T-cell (primary cell): ENCODE measurements at places on chromosomes 7 and 10. TPM values are rescaled to one million over a fixed set of nuclear protein-coding genes. Genes with fewer than 3 reads are reported as not detected.

ARHGEF35 gene
- total RNA-seq: 1.6 TPM

GPR85 gene
- total RNA-seq: not detected

TUBAL3 gene
- total RNA-seq: not detected

BAMBI gene
- 0.32 TPM for total RNA-seq

JAKMIP3 gene
- total RNA-seq: 0.53 TPM

C7orf33 gene
- total RNA-seq: not detected

NRP1 gene
- total RNA-seq: 0.62 TPM

UCN3 gene
- total RNA-seq: not detected

RNF32 gene
- total RNA-seq: 1.4 TPM

FAM221A gene
- 5.7 TPM for total RNA-seq

MET gene
- total RNA-seq: 0.59 TPM

DYNC1I1 gene
- not detected for total RNA-seq

OR2A12 gene
- not detected for total RNA-seq

ADRB1 gene
- 0.30 TPM for total RNA-seq

- DNase-seq: no peak
Observed at GRCh38 chr7:118057404-118057803, 126.6 kb upstream of the LSM8 start.

- DNase-seq: no peak
Observed at GRCh38 chr7:32893722-32894121, 2.2 kb upstream of the KBTBD2 start.

- no peak for DNase-seq
Observed at GRCh38 chr10:44907556-44907955, 3.6 kb upstream of the TMEM72 start.

DNA sequence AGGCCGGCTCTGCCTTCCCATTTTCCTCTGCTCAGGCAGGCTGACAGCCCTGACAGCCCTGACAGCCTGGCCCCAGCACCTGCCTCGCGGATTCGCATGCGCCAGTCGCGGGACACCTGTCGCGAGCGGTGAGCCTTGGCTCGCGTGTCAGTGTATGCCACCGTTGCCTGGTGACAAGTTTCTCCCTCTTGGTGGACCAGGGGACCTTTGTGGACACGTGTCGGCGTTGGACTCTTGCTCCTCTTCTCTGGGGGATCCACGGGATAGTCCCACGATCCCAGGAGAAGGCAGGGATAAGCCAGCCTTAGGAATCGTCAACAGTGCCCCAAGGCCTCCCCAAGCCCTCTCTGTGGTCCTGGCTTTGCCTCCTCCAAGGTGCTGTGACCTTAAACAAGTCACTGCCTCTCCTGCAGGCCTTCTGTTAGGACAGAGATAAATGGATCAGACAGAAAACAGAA lies 18.1 kb upstream of the ZNF273 start:
- DNase-seq: no peak

DNA sequence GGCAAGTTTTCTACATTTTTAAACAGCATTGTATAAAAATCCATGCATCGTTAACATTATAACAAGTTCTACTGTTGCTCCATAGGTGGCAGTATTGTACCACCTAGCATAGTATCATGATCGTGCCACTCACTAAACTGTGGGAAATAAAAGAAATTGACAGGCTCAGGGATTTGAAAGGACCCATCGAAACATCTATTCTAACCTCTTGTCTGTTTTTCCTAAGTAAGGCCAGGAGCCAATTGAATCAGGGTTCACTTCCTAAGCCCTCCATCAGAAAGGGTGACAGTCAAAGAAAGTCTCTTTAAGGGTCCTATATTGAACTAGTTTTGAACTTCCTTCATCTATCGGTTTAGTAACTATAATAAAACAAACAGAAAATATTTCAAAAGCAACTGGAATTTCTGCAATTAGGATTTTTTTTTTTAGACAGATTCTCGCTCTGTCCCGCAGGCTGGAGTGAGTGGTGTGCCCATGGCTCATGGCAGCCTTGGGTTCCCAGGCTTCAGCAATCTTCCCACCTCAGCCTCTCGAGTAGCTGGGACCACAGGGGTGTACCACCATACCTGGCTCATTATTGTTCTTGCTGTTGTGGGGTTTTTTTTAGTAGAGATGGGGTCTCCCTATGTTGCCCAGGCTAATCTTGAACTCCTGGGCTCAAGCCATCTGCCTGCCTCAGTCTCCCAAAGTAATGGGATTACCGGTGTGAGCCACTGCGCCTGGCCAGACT lies 9.4 kb downstream of the HACD1 start:
- no peak for DNase-seq

DNA sequence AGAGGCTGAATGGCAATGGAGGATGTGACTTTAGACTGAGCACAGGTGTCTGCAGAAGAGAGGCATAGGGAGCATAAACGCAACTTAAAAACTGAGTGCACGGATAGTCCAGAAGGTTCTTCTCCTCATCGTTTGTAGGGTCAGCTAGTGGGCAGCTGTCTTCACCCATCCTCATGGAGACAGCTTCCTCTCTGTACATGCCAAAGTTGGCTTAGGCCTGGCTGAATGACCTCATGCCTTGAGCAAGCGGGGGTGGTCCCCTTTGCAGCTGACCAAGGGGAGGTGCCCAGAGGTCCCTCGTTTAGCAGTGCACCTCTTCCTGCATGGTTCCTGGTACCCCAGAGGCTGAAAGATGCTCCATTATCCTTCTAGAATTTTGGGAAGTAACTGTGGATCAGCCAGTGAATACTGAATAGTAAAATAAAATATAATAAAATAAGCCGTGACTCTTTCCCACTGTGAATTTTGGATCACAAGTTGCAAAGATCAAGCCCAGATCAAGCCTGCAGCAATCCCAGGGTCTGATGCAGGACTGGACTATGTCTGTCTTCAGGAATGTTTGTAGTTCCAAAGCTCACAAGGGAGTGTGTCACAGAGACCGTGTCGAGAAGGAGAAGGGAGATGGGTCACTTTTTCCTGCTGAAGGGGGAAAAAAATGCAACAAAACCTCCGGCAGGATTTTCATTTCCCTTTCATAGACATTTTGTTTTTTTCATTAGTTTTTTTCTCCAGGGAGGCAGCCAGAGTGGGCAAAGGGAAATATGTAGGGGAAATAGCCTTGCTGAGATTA lies 295.3 kb upstream of the MKI67 start:
- no peak for DNase-seq

GRCh38 chr10:120480065-120480600 lies 23.1 kb downstream of the PLPP4 start:
- no peak for DNase-seq

DNA sequence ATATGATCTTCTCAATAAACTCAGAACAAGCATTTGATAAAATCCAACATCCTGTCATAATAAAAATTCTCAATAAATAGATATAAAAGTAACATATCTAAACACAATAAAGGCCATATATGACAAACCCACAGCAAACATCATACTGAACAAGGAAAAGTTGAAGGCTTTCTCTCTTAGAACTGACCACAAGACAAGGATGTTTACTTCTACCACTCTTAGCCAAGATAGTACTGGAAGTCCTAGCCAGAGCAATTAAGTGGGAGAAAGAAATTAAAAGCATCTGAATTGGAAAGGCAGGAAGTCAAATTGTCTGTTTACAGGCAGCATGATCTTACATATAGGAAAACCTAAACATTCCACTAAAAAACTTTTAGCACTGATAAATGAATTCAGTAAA lies 510.9 kb downstream of the ANKRD7 start:
- DNase-seq: no peak

- no peak for DNase-seq
Observed at GRCh38 chr7:158317238-158318205, 270.1 kb downstream of the PTPRN2 start.

- DNase-seq: no peak
Observed at GRCh38 chr7:22712999-22713398, 14.0 kb upstream of the IL6 start.

DNA sequence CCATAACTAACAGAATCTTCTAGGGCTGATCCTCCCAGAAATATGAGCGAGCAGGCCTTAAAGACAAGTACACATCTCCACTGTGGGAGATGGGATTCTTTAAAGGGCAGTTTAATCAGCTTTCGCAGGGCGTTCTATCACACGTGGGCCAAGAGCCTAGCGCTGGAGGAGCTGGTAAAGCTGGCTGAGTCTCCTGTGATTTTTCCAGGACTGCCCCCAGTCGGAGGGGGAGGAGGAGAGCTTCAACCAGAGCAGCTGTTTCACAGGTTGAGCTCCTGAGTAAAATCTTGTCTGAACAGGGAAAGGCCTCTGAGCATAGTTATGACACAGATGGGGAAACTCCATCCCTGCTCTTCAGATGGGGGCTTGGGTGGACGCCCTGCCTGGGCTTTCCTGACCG lies 87.0 kb downstream of the ZNF365 start:
- no peak for DNase-seq

DNA sequence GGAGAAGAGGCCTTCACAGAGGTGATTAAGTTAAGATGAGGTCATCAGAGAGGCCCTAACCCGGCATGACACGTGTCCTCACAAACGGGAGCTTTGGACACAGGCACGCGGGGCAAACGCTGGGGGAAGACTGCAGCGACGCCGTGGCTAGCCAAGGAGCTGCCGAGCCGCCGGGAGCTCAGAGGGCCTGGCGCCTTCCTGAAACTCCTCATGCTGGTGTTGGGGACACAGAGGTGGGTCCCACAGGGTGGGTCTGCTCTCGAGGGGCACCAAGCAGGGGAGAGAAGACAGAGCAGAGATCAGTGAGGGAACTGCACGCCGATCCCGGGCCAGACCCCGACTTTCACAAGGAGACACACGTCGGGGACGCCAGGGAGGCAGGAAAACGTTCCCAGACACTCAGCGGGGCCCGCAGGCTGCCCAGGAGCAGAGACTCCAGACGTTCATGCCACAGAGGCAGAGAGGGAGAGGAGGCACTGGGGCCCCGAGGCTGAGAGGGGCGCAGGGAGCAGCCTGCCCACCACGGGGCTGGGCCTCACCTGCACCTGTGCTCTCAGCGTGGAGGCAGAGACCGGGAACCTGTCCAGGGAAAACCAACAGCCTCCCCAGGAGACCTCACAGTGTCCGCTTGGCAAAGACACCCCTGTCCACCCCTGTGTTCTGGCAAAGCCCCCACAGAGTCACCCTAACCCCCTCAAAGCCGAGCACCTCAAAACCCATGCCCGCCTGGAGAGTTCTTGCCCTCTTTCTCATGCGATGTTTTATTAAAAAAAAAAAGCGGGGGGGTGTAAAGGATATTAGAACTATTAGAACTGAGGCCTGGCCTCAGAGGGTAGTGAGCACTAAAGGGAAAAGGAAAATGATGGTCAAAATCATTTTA lies 103.8 kb downstream of the PDGFA start:
- DNase-seq: no peak

DNA sequence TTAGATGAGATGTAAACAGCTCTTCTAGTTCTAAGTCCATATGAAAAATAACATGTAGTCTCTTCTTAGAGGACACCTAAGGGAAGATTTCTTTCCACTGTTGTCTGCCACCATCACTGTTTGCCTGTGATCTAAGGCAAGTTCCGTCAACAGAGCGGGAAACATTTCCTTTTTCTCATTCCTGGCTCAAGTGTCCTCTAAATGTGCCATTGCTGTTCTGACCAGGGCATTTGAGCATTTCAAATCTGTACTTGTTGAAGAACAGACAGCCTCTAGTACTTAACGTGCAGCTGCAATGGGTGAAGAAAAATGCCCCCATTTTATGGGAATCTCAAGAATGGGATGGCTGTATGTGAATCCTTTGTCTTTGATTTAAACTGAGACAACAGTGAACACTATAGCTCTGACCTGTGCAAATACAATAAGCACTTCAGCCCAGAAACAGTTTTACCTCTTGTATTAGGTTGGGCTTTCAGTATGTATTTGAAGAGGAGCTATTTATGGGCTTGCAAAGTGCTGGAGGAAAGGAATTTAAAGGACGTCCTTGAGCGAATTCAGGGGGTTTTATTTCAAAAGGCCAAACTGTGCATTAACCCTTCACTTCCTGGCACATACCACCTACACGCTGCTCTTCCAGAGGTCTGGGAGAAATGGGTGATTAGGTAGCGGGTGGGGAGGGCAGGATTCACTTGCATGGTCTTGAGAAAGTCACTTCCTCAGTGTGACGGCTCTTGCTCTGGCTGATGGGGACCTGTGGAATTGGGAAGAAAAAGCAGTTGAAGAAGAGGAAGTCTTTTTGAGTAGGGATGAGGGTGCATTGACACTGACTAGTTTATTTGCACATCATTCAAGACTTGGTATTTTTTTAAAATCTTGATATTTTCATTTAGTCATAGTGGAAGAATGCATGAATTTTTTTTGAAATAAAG lies 66.1 kb downstream of the THNSL1 start:
- DNase-seq: no peak

- DNase-seq: no peak
Observed at GRCh38 chr7:40826411-40827221, 691.8 kb downstream of the SUGCT start.

GRCh38 chr7:100427762-100428198 lies 723 bp downstream of the ZCWPW1 start:
- no peak for DNase-seq

GRCh38 chr7:41351091-41351490 lies 351.8 kb downstream of the INHBA start:
- DNase-seq: no peak

GRCh38 chr10:84308021-84308420 lies 20.4 kb upstream of the CCSER2 start:
- DNase-seq: no peak

GRCh38 chr10:78963074-78964034 lies 105.4 kb upstream of the ZMIZ1 start:
- DNase-seq: no peak

GRCh38 chr7:105892387-105892786 lies 16.0 kb upstream of the ATXN7L1 start:
- no peak for DNase-seq

- no peak for DNase-seq
Observed at GRCh38 chr7:128849156-128849515, 13.5 kb upstream of the ATP6V1F start.

GRCh38 chr7:31466036-31466435 lies 47.9 kb upstream of the ITPRID1 start:
- no peak for DNase-seq

DNA sequence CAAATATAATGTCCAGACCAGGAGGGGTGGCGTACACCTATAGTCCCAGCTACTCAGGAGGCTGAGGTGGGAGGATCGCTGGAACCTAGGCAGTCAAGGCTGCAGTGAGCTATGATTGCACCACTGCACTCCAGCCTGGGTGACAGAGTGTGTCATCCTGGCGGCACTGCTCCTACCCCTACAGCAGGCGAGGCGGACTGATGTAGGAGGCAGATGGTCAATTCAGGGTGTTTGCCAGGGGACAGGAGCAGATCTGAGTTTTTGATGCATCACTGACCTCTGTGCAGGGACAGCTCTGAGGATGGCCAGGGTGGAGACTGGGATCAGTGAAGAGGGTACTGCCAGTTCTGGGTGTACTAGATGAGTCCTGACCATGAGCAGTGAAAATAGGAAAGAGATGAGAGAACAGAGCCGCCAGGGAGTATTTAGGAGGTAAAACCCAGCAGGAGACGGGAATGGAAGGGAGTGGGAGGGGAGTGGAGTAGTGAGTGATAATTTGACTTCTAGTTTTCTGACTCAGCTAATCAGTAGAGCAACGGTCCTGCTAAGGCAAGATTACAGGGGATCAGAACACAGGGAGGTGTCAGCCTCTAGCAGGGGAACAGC lies 75.3 kb downstream of the HIP1 start:
- no peak for DNase-seq

- DNase-seq: no peak
Observed at GRCh38 chr10:71725249-71725648, 5.7 kb upstream of the C10orf105 start.
